Hematopoietic multipotent progenitor cell treated with erythropoietin and hydrocortisone succinate and interleukin-3 and kit ligand, for 6 days (in vitro differentiated cells): ENCODE measurements at places on chromosomes 4 and X.

- DNase-seq: no peak
These were observed 24.7 kb upstream of the NAP1L5 start for GRCh38 chr4:88722276-88722780.

- DNase-seq: no peak
These were observed 41.8 kb upstream of the ARHGEF6 start for GRCh38 chrX:136822337-136823095.

- no peak for DNase-seq
These were observed 170.1 kb downstream of the WDFY3 start for GRCh38 chr4:84796394-84796793.

GRCh38 chr4:119906277-119906676, 160.4 kb downstream of the MAD2L1 start:
- no peak for DNase-seq

GRCh38 chrX:14022019-14022418, 7.7 kb downstream of the GEMIN8 start:
- no peak for DNase-seq

DNA sequence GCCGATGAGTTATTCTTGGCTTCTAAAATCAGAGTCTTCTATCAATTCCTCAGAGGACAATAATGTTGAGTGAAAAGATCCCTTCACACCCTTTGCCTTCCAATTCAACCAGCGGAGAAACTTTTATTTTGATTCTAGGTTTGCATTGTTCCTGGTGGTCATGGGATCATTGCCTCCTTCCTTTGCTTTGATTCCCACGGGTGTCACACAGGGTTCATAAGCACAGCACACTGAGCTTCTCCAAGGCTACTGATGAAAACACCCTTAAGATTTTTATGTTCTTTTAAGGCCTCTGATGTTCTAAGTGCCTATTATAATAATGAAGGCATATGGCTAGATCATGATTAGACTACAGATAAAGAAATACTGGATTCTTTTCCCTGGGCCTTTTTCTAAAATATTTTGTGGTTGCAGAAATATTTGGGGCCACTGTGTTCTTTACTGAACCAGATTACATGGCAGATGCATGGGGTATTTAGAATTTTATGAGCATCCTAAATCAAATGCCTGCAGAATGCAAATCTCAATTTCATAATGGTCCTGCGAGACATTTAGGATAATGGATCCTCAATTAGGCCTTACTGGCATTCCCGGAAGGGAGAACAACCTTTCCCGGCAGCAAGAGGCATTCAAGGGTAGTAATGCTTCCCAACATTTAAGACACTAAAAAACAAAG, 43.9 kb upstream of the FGFBP2 start:
- DNase-seq: no peak

DNA sequence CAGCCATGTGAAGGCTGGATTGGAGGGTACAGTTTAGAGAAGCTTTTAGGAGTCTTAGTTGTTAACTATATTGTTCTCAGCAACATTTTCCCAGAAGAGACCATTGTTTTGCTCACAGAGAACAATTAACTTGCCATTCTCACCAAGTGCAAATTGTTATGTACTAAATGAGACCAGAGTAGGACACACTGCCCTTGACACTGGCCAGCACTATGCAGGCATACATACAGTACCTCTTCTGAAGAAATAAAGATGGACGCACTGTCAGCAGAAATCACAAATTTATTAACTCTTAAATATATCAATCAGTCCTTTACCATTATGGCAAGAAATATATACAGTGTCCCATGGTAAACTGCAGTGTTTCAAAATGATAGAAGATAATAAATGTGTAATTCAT, 309.4 kb downstream of the CAMK2D start:
- DNase-seq: no peak
